NCI-H526 treated with DMSO at 0.1 percent for 48 hours (cell line): ENCODE measurements at places on chromosomes 1 and 21.
A peak's percentile ranks its signal among the peaks of the same experiment; 100 is the strongest.

DNA sequence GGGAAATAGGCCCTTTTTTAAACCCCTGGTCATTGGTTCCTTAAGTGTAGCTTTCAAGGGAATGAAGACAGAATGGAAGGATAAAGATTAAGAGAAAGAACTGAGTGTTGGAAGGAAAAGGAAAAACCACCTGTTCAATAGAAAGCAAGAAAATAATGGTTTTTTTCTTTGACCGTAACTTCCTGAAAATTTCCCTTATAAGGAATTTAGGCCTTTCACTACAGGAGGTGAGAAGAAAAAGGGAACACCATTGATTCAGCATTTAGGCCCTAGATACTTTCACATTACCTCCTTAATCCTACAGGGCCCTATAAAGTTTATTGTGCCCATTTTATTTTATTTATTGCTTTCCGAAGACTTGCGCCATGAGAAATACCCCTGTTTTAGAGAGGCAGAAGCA lies 18.9 kb downstream of the KPNA6 start:
- no peak for DNase-seq

DNA sequence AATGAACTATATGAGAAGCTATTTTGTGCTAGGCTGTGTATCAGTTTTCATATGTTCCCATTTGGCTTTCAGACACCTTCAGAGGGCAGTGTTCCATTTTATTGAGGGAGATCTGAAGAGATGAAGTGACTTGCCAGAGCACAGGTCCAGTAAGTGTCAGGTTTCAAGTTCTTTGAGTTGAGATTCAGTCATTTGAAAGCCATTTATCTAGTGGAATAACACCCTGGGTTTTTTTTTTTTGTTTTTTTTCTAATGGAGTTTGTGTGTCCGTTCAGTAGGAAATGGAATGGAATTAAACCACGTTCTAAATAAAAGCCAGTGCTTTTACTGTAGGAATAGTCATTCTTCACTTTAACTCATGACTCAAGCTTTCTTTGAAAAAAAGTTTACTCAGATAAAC lies 652.9 kb upstream of the USP24 start:
- peak; percentile 40 for DNase-seq

- peak; percentile 50 for DNase-seq
Observed at GRCh38 chr1:10935246-10935645, 77.2 kb upstream of the TARDBP start.

DNA sequence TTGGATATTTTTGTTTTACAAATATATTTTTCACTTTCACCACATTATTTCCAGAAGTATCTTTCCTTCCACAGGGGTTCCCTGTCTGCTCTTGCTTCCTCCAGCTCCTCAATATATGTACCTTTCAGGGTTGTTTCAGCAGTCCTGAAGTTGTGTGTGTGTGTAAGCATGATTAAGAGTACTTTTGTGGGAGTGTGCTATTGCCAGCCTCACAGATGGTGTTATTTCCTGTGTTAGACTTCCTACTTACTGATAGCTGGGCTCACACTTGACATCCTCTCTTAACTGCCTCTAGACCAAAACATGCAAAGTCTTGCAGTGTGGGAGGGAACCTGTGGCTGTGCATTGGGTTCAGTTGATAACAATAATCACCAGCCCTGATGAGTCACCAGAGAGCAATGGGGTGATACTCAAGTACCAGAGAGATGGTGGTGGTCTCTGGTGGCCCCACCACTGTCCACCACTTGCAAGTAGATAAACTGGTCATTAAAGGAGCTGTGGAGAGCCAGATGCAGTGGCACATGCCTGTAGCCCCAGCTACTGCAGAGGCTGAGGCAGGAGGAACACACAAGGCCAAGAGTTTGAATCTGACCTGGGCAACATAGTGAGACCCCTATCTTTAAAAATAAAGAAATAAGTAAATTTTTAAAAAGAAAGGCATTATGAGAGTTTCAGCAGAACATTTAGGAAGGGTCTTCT lies 126.7 kb downstream of the NR5A2 start:
- no peak for DNase-seq

- no peak for DNase-seq
Observed at GRCh38 chr21:25983745-25984144, 186.8 kb downstream of the APP start.

GRCh38 chr1:164602101-164602422 lies 43.1 kb downstream of the PBX1 start:
- DNase-seq, result peak; percentile 99

GRCh38 chr1:24413350-24414163 lies at the start of gene STPG1:
Gene STPG1 (minus strand): TSS chr1:24413782. CDS start chr1:24401388, 12,394 bp downstream.
- DNase-seq, result no peak

GRCh38 chr1:154198756-154199562 lies 7.1 kb upstream of the TPM3 start:
- DNase-seq, result peak; percentile 54

DNA sequence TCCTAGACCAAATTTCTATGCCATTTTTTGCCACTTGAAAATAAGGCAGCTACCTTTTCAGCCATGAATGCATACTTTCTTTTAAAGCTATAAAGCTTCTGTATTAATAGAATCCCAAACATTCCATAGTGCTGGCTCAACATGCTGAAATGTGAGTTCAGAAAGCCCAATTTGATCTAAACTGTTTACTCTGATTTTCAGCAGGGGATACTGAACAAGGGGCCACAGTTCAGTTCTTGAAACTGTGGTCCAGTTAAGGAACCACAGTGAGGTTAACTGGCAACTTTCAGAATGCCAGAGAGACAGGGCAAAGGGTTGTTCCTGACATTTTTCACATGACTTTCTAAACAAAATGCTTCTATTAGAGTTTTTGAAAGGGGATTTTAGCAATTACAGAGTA lies 85.7 kb upstream of the COL11A1 start:
- no peak for DNase-seq

DNA sequence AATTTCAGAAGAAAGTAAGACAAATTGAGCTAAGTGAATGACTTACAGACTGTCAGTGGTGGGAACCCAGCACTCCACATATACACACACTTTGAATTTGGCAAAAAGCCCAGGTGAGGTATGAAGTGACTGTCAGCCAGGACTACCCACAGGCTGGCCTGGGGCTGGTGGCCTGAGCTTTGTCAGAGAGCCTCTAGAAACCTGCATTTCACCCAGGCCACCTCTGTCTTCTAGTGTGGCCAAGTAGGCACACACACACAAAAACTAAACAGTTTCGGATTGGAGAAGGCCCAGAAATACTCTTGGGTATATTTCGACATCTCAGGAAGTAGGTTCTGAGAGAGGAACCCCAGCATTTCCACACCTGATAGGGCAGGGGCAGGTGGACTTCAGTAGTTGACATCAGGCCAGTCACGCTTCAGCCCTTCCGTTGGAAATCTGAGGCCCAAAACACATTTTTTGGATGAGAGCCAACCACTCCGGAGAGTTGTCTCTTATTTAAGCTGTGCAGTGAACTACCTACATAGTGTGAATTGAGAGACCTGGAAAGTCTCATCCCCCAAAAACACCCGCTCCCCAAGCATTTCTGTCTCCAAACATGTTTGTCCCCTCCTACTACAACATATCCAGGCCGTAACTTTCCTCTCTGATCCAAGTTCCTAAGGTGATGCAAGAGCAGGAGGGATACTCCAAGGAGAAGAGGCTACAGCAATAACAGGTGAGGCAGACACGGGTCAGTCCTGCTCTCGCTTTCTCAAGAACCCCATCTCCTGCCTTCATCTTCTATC lies 167.2 kb upstream of the PROX1 start:
- no peak for DNase-seq

- no peak for DNase-seq
Observed at GRCh38 chr1:12088607-12089006, 25.5 kb downstream of the TNFRSF8 start.

DNA sequence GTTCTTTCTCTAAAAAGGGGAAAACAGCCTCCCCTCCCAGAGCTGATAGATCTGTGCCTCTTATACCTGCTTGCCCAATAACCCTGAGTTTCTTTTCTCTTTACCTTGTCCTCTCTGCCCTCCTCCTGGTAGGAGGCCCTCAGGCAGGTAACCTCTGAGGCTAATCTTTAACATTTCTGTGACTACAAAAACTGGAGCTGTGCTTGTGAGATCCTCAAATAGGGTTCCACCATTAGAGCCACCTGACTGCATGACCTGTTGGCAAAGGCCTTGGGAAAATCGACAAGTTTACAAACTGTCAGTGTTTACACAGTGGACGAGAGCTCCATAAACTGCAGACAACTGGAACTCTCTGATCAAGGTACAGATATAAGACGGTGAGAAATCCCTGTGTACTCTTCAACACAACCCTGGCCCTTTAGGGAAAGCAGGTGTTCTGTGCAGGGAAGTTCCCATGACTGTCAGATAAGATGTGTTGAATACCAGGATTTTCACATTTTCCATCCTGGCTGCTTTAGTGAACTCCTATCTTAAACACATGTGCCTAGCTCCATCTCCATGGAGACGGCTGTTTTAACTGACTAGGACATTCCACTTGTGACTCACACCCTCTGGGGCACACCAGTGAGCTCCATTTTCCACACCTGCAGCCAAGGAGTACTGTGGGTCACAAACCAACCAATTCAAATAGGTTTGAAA lies 38.3 kb downstream of the ECE1 start:
- DNase-seq, result no peak

DNA sequence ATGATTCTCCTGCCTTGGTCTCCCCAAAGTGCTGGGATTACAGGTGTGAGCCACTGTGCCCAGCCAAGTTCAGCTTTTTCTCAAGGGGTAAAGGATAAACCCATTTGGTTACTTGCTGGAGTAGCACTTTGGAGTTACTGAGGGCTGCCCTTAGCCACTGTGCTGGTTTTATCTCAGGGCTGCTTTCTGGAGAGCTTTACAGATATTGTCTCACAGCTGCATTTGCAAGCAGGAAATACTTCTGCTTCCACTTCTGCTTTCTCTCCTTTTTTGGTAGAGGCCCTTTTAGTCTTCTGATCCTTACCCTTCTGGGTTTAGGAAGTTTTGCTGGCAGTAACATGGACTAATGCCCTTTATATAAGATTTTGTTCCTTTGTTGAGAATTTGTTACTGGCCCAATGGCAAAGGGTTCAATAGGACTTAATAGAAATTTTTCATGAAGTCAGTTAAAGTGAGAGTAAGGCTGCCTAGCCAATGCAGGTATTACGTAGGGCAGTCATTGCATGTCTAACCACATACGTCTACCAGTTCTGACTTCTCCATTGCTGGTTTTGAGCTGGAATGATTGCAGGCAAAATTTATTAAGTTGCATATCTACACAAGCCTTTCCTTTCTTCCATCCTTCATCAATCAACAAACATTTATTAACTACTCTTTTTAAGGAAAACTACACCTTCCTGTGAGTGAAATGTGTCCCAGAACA lies 24.4 kb downstream of the CAP1 start:
- DNase-seq, result no peak

- no peak for DNase-seq
Observed at GRCh38 chr1:1920608-1921458, 1.8 kb upstream of the TMEM52 start.

DNA sequence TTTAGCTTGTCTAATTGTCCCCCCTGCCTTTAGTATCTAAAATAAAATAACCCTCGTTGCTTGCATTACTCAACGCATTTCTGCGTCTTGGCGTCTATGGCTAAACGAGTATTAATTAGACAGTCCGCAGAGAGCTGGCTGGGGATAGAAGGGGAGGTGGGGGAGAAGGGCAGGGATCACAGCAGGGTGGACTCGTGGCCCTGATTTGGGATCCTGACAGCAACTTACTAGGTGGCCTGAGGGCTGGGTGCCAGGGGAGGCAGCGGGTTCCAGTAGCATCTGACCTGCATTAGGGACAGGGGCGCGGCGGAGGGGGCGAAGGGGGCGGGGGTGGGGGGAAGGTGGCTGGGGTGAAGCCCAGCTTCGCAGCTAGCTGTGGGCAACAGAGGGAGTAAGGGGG lies 1.1 kb upstream of the BACE2 start:
- no peak for DNase-seq

- no peak for DNase-seq
Observed at GRCh38 chr1:14500041-14500440, 98.4 kb upstream of the KAZN start.

DNA sequence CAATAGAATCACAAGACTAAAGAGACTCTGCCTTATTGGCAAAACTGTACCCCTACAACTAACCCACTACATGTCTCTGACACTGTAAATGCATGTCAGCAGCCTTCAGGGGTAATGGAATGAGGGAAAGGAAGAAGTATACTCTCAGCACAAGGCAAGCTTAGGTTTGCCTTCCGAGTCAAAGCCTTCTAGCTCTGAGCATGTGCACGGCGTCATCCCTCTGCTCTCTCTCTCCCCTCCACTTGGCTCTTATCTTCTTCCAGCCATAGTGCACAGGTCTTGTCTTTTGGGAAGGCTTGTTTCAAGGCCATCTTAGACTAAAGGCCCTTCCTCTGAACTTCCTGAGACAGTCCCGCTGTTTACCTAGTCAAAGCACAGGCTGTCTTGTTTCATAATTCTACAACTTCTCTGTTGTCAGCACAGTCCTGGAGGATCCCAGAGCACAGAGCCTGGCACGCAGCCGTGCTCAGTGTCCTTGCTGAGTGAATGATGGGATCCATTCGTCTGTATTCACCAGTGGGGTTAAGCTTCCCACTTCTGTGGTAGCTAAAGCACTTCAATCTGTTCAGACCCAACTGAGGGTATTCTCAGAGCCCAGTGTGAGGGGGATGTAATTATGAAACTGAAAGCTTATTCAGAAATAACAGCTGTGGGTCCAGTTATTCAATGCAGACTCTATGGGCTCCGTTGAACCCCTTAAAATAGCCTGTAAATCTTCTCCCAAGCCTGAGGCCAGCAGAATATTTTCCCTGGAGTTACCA lies 166.5 kb upstream of the PLD5 start:
- DNase-seq, result no peak

- DNase-seq, result peak; percentile 62
Observed at GRCh38 chr1:43531906-43532584, 1.4 kb downstream of the PTPRF start.

GRCh38 chr1:98278055-98278454 lies 357.2 kb upstream of the DPYD start:
- DNase-seq, result no peak

GRCh38 chr21:26626187-26626586 lies 53.1 kb upstream of the CYYR1 start:
- no peak for DNase-seq

- no peak for DNase-seq
Observed at GRCh38 chr21:36263797-36264196, 56.2 kb upstream of the MORC3 start.

DNA sequence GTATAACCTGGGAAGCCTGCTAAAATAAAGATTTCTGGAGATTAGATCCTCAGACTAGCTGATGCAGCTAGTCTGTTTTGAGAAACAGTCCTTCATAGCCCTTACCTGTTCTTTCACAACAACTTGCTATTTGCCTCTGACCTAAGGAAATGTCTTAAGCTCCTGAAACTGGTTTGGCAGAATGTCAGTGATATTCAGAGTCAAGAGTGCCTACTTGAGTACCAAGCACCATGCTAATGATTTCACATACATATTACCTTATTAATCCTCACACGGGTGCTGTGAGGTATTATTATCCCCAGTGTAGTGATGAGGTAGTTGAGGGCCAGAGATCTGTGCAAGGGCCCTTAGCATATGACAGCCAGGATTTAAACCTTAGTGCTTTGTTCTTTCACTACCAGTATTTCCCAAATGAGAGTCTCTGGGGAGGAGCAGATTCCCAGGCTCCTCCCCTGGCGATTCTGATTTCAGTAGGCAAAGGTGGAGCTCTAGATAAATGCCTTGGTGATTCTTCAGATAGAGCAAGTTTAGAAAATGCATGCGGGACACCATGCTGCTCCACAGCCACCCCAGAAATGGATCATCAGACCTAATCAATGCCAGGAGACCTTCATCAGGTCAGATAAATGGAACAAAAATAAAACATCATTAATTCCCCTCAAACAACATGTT lies 47.4 kb upstream of the WNT2B start:
- no peak for DNase-seq

GRCh38 chr21:33682992-33683627 lies 40.8 kb downstream of the ITSN1 start:
- no peak for DNase-seq
